ENCODE measurements at places on chromosomes 4 and X.

DNA sequence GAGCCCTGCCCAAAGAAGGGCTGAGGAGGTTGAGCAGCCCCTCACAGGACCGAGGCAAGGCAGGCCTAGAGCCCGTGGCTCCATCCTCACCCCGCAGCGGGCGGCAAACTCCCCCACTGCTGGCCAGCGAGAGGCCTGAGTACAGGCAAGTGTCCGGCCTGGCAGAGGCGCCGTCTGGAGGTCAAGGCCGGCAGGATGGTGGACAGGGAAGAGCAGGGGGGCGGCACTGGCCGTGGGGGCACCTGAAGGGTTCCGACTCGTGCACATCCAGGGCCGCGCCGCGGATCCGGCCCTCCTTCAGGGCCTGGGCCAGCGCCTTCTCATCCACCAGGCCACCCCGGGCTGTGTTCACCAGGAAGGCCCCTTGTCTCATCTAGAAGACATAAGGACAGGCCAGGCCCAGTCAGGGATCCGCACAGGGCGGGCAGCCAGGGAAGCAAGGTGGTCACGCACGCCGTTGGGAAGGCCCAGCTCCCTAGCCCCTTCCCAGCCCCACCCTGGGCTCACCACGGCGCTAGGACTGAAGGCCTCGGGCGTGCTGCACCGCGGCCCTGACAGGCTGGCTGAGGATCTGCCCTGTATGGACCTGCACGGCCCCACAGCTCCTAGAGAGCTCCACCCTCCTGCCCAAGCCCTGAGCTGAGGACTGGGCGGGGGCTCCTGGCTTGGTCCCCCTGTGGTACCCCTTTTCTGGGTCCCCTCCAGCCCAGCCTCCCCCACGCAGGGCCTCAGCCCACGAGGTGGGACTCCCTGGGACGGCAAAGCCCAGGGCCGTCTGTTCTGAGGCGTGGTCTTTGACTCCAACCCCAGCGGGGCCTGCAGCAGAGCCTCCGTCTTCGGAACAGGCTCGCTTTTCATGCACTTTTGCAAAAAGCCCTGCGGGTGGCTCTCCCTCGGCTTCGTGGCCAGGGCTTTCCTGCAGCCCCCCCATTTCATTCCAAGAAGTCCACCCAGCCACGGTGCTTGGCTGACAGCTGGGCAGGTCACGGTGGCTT is 34.5 kb downstream of the CTBP1 start:
- DNase-seq: no peak

GRCh38 chr4:25551605-25552004 is 104.0 kb upstream of the SLC34A2 start:
- no peak for DNase-seq

GRCh38 chr4:128587382-128587781 is 222.1 kb upstream of the JADE1 start:
- no peak for DNase-seq

GRCh38 chrX:103153661-103154060 is 60.7 kb upstream of the NXF3 start:
- peak; percentile 15 for DNase-seq

DNA sequence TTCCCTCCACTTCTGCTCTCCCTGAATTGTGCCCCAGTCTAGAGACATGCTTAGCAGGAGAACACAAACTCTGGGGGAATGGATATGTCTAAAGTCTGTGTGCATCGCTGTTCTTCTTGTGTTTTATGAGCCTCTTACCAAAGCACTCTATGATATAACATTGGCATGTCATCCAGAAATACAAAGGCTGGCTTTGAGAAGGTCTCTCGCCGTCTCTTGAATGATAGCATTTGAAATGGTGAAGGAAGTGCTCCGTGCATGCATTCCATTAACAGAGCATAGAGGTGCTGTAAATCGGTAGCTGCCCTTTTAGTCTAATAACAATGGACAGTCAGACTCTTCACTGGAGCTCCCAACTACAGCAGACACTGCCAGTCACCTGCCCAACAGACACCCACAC is 7.1 kb upstream of the FAM149A start:
- no peak for DNase-seq

DNA sequence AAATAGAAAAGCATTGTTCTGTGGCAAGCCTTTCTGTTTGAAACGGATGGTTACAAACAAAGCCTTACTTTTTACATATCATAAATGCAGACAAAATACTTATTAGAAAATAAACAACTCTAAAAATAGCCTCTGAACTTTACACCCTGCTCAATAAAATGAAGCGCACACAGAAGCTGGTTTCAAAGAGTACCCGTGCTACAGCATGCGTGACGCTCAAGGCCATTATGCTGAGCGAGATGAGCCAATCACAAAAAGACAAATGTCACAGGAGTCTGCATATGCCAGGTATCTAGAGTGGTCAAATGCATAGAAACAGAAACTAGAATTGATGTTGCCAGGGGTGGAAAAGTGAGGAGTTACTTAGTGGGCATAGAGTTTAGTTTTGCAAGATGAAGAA is 326.5 kb upstream of the GATB start:
- DNase-seq: no peak

DNA sequence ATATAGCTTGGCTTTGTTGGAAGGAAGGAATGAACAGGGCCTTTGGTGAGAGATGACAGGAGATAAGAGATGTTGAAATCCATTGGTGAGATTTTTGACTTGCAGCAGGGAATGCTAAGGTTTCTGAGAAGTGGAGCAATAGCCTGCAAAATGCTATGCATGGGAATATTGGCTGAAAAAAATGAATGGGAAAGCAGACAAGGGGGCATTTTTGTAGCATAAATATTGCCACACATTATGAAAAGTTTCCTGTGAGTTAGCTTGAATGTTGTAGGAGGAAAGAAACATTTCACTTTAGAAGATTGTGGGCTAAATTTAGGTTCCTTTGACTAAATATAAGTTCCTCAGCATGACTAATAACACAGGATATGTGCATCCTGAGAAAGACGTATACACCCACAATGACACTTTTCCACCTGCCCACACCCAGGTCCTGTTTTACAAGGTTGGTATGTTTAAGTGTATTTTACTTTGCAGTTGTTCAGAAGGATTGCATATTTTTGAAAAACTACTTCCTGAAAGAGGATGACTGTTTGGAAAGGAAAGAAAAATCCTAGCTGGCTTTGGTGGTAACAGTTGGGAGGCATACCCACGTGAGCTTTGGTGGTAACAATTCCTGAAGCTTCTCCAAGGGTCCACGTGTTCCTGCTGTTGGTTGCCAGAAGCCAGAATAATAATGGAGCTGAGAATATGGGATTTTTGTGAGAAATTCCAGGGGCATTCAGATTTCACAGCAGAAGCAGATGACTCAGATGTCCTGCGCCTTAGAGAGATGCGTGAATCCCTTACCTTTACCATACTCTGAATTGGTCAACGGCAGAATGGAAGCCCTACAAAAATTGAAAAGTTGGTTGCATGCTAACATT is 28.5 kb downstream of the PHEX start:
- DNase-seq: no peak

DNA sequence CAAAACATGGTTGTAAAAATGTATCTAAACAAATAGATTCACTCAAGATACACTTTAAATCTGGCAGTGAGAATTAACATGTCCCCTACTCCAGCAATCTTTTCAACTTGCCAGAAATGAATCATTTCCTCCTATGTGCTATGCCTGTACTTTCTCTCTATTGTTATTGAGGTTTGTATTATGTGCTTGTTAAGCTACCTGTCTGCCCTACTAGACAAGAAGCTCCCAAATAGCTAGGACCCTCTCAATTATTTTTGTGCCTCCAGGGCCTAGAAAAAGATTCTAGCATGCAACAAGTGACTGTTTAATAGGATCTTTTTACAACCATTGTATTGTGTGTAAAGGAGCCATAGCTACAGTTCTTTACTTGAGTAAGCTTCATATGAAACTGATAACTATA is 3.5 kb upstream of the SAP30 start:
- DNase-seq: peak; percentile 41

Data from fibroblast of mammary gland (primary cell).